ENCODE measurements at places on chromosomes 1 and 21.

DNA sequence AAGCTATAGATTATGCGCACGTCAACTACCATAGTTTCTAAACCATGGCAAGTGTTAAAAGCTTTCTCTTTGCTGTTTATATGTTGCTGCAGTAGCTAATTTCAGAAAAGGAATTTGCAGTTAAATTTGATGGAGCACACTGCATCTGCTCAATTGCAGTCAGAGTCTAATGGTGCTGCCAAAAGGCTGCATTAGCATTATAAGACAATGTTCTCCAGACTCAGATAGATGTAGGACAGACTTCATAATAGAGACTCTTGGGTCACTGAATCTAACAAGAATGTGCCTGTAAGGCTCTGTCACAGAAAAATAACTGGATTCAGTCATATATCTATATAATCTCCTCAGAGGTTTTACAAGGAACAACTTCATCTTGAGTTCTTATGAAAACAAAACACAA is 198.3 kb downstream of the OLFM3 start:
- DNase-seq = no peak

DNA sequence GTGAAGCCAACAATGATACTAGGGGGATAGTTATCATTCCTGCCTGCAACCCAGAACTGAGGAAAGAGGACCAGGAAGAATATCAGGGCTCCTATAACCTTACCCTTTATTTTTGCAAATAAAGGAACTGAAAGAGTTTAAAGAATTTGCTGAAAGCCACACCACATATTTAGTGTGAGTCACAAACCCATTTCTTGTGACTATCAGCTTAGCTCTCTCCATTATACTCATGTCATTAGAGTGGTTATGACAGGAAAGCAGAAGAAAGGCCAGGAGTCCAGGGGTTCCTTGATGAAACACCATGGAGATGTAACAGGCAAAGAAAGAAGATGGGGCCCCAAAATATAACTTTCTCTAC is 141.1 kb upstream of the SAMSN1 start:
- DNase-seq = no peak

- DNase-seq = no peak
Observed at GRCh38 chr1:203131548-203132200, 4.1 kb downstream of the ADORA1 start.

DNA sequence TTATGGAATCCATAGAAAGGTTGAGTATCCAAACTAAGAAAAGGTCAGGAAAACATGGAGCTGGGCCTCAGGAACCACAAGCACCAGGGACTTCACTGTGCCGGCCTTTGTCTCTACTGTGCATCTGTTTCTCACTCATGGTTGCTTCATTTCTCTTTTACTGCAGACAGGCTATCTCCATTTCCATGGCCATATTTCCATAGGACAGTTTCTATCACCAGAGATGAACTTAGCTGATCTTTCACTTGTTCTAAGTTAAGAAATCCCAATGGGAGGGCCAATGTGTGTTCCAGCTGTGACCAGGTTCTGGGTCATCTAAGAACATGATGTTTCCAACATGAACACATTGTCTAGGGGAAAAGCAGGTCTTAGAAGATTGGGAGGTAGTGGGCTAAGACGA is 43.7 kb upstream of the PPP2R5A start:
- no peak for DNase-seq

GRCh38 chr21:27190601-27191000 is 223.7 kb upstream of the ADAMTS5 start:
- DNase-seq = no peak

DNA sequence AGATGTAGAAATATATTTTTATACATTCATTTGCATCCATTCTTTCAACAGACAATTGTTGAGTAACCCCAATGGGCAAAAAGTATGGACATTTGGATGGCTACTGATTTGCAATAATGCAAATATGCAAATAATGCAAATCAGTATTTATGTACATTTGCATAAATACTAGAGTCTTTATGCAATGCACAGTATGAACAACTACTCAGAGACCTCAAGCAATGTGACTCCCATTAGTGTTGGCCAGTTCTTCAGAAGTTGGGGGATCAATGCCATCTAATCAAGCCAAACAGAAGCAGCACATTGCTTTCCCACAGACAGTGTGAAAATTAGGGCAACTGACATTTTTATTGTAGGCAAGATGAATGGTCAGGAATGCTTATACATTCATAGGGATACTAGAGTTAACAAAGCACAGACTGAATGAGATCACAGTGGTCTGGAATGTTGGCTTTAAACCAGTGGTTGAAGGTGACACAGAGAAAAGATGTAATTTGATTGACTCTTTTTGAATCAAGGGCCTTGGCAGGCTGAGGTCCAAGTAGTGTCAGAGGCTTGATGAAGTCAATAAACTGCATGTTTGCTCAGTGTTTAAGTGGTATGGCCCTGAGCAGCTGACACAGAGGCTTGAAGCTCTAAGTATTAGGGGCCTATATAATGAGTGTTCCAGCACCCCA is 256.6 kb downstream of the CTH start:
- DNase-seq = no peak
